Peyer's patch (tissue), 4 donors: ENCODE measurements at places on chromosomes 13 and 19. TPM values are rescaled to one million over a fixed set of nuclear protein-coding genes. Genes with fewer than 3 reads are reported as not detected.

The WDR87 gene
- total RNA-seq = not detected

The FGF21 gene
- total RNA-seq = not detected

DNA sequence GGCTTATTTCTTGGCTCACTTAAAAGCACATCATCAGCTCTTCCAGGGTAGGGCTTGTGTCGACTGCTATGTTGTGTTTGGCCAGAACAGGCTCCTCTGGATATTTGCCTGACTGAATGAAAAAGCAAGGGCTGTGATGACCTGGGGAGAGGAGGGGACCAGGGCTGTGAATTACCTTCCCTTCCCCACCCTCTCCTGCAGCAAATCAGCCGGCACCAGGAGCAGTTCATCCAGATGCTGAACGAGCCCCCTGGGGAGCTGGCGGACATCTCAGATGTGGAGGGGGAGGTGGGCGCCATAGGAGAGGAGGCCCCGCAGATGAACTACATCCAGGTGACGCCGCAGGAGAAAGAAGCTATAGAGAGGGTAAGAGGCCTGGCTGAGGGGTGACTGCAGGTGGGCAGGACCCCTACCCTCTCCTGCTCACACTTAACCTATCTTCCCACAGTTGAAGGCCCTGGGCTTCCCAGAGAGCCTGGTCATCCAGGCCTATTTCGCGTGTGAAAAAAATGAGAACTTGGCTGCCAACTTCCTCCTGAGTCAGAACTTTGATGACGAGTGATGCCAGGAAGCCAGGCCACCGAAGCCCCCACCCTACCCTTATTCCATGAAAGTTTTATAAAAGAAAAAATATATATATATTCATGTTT lies 4.4 kb downstream of the GADD45GIP1 start:
- no peaks in the 10 kb centered on the region for H3K27me3 ChIP-seq
- peak overlapping the region; percentile 19 for H3K27ac ChIP-seq
- no peaks in the 10 kb centered on the region for H3K4me1 ChIP-seq

DNA sequence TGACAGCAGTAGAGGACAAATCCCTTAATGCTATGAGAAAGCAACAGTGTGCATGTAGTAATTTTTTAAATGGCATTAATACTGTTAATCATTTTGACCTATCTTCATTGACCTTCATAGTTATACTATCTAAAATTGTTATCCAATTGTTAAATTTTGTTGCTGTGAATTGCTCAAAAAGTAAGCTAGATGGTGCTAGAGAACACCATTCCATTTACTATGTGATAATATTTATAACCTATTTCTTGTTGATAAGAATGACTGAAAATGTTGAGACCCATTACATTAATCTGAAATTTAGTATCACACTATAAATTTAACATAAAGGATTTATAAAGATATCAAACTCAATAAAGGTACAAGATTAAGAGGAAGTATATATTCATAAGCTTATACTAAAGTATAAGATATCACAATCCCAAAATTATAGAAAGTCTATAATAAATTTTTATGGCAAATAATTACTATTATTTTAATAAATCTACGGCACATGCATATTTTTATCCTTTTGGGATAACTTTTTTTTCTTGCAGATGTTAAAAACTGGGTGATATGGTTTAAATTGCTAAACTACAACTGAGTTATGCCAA lies 1573.3 kb downstream of the PCDH9 start:
- no peak overlapping the region for H3K4me3 ChIP-seq
- no peak overlapping the region for H3K27ac ChIP-seq
- no peak for DNase-seq
- H3K36me3 ChIP-seq = no peaks in the 10 kb centered on the region

- no peak overlapping the region for H3K27ac ChIP-seq
- DNase-seq = no peak
- no peaks in the 10 kb centered on the region for H3K4me1 ChIP-seq
- H3K4me3 ChIP-seq = no peak overlapping the region
- H3K27me3 ChIP-seq = no peaks in the 10 kb centered on the region
These were observed 27.0 kb downstream of the WTIP start for GRCh38 chr19:34508540-34508939.

DNA sequence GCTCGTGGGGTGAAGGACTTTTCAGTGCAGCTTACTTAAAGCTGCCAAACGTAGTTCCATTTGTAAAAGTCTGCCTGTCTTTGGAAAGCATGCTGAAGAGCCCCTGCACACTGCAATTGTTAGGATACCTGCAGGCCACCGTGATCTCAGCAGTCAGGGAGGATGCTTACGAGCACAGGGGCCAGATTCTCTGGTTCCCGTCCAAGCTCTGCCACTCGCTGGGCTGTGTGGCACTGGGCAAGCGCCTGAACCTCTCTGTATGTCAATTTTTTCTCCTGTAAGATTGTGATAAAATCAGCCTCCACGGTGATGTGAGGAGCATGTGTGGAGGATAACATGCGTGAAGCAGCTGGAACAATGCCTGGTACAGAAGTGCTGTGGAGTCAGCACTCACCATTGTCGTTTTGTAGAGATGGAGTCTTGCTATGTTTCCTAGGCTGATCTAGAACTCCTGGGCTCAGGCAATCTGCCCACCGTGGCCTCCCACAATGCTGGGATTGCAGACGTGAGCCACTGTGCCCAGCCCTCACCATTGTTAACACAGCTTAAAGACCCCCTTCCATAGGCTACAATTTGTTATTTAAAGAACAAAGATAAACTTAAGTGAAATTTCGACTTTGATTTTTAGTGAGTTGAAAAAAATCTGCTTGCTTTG lies 3.5 kb downstream of the ADPRHL1 start:
- H3K27ac ChIP-seq = peak overlapping the region; percentile 47
- H3K4me3 ChIP-seq = peak overlapping the region; percentile 50
- DNase-seq = no peak
- H3K36me3 ChIP-seq = no peaks in the 10 kb centered on the region
- no peaks in the 10 kb centered on the region for H3K4me1 ChIP-seq

GRCh38 chr13:109703250-109703649 lies 83.1 kb downstream of the IRS2 start:
- H3K27ac ChIP-seq = no peak overlapping the region
- H3K4me1 ChIP-seq = no peaks in the 10 kb centered on the region
- no peak for DNase-seq
- H3K27me3 ChIP-seq = no peaks in the 10 kb centered on the region
- no peaks in the 10 kb centered on the region for H3K36me3 ChIP-seq

DNA sequence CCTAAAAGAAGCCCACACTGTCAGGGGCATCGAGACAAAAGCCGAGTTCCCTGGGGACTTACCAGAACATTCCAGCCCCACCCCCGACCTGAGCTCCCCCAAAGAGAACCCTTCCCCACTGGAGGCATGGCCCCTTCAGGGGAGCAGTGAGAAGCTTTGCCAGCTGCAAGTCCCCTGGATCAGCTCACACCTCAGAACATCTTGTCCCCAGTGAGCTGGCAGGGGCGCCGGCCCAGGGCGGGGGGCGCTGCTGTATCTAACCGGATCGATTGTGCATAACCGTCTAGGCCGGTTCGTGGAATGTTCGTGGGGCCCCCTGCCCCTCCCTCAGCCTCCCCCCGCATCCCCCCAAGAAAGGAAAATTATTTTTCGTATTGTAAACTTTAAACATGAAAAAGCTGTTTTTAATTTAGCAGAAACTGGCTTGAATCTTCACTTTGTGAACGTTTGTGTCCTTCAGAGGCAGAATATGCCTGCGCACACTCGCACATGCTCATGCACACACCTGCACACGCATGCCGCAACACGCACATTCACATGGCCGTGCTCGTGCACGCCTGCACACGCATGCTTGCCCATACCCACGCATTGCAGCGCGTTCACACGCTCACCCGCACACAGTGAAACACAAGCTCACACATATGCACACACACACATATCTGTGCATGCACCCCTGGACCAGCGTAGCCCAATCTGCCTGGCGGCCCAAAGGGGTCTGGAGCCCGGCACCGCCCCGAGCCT lies 12.0 kb upstream of the CRTC1 start:
- no peak overlapping the region for H3K27ac ChIP-seq
- DNase-seq = no peak
- no peak overlapping the region for H3K4me3 ChIP-seq
- no peaks in the 10 kb centered on the region for H3K4me1 ChIP-seq

DNA sequence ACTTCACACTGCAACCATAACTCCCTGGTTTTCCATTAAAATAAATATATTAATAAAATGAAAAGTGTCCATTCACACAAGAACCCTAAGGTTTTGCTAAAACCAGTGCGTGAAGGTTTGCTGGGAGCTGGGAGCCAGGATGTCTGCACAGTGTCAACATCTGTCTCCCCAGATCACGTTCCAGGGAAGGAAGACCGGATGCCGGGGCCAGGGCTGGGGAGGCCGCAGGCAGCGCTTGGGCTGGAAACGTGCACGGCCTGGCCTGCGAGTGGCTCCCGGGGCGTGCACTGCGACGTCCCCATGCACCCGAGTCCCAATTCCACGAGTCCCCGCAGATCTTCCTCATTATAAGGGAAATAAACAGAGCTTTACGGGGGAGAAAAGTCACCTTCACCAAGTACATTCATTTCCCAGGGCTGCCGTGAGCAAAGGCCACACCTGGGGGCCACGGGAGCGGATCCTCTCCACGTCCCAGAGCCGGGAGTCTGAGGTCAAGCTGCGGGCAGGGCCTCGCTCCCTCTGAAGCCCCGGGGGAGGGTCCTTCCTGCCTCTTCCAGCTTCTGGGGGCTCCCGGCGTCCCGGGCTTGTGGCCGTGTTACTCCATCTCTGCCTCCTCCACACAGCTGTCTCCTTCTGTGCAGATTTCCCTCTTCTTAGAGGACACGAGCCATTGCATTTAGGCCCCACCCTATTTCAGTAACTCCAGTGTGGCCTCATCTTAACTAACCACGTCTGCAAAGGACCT lies 12.8 kb downstream of the SHC2 start:
- no peaks in the 10 kb centered on the region for H3K36me3 ChIP-seq
- no peak overlapping the region for H3K4me3 ChIP-seq
- H3K27ac ChIP-seq = no peak overlapping the region
- H3K4me1 ChIP-seq = no peaks in the 10 kb centered on the region
- no peak for DNase-seq
- H3K27me3 ChIP-seq = no peaks in the 10 kb centered on the region

GRCh38 chr13:27933580-27934328 lies 14.0 kb downstream of the PDX1 start:
- H3K4me3 ChIP-seq = no peak overlapping the region
- H3K27ac ChIP-seq = no peak overlapping the region
- no peaks in the 10 kb centered on the region for H3K4me1 ChIP-seq

DNA sequence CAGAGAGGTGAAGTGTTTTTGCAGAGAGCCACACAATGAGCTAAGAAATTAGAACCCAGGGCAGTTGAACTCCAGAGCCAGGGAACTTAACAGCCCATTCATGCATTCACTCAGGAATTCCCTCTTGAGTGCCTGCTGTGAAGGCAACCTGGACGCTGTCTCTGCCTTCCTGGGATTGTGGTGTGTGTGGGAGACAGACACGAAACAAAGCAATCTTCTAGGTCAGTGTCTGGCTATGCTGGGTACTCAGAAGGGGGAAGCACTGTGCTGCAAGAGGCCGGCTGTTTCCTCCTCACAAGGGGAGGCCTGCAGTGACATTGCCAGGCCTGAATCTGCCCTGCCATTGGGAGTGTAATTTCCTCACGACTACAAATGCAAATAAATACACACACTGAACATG lies 9.7 kb downstream of the BCKDHA start:
- DNase-seq = no peak
- H3K27me3 ChIP-seq = no peaks in the 10 kb centered on the region
- no peak overlapping the region for H3K27ac ChIP-seq
- H3K4me1 ChIP-seq = no peaks in the 10 kb centered on the region

- H3K36me3 ChIP-seq = no peaks in the 10 kb centered on the region
- no peak overlapping the region for H3K4me3 ChIP-seq
- no peaks in the 10 kb centered on the region for H3K27me3 ChIP-seq
- DNase-seq = no peak
- H3K27ac ChIP-seq = no peak overlapping the region
- peaks cover 8% of the 10 kb centered on the region for H3K4me1 ChIP-seq
These were observed 11.8 kb upstream of the TLE5 start for GRCh38 chr19:3073931-3074595.
